Activated CD4-positive, alpha-beta memory T cell treated with anti-CD3 and anti-CD28 coated beads, Interleukin-2, amount 10 ng/mL, durations not matched to agents 7 days and 5 days (primary cell): ENCODE measurements at places on chromosomes 5 and 9. TPM values are rescaled to one million over a fixed set of nuclear protein-coding genes. Genes with fewer than 3 reads are reported as not detected.

DNA sequence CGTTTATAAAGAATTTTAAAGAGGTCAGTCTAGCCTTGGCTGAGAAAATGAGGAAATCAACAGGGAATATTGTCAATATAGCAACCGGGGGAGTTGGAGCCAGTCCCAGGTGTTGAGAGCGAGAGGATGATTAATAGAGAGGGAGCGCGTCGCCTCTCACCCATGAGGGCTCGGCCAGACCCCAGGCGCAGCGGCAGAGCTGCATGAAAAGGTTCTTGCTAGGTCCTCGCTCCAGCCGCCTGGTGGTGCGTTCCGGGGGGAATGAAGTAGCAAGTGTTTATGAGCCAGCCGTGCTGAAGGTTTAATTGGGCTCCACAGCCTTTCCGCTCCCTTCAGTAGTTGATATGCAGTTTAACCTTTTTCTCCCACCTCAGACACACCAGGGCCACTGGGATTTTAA is 167.3 kb upstream of the IRX1 start:
- no peaks in the 10 kb centered on the region for H3K4me1 ChIP-seq
- no peaks in the 10 kb centered on the region for H3K27me3 ChIP-seq
- H3K4me3 ChIP-seq, result no peak overlapping the region
- no peak overlapping the region for H3K27ac ChIP-seq

OLFM1 gene
- not detected for total RNA-seq

GRCh38 chr5:43993634-43994351 is 390.8 kb downstream of the NNT start:
- H3K27me3 ChIP-seq, result no peaks in the 10 kb centered on the region
- H3K4me3 ChIP-seq, result no peak overlapping the region
- no peaks in the 10 kb centered on the region for H3K4me1 ChIP-seq

GRCh38 chr5:96636046-96636445 is 26.1 kb upstream of the CAST start:
- H3K27me3 ChIP-seq, result peaks cover 42% of the 10 kb centered on the region
- no peak overlapping the region for H3K4me3 ChIP-seq
- H3K36me3 ChIP-seq, result no peaks in the 10 kb centered on the region
- H3K4me1 ChIP-seq, result no peaks in the 10 kb centered on the region
- no peak for DNase-seq
- H3K27ac ChIP-seq, result no peak overlapping the region

GRCh38 chr5:149745943-149746324 is 15.8 kb downstream of the PPARGC1B start:
- no peaks in the 10 kb centered on the region for H3K4me1 ChIP-seq
- DNase-seq, result no peak
- no peaks in the 10 kb centered on the region for H3K36me3 ChIP-seq
- no peak overlapping the region for H3K27ac ChIP-seq
- no peaks in the 10 kb centered on the region for H3K27me3 ChIP-seq

GRCh38 chr5:109426075-109426474 is 16.3 kb upstream of the PJA2 start:
- no peak for DNase-seq
- H3K27ac ChIP-seq, result no peak overlapping the region
- no peak overlapping the region for H3K4me3 ChIP-seq
- H3K27me3 ChIP-seq, result peaks cover 4% of the 10 kb centered on the region
- no peaks in the 10 kb centered on the region for H3K36me3 ChIP-seq
- no peaks in the 10 kb centered on the region for H3K4me1 ChIP-seq

CLTB gene
- total RNA-seq, result 57.2 TPM

DNA sequence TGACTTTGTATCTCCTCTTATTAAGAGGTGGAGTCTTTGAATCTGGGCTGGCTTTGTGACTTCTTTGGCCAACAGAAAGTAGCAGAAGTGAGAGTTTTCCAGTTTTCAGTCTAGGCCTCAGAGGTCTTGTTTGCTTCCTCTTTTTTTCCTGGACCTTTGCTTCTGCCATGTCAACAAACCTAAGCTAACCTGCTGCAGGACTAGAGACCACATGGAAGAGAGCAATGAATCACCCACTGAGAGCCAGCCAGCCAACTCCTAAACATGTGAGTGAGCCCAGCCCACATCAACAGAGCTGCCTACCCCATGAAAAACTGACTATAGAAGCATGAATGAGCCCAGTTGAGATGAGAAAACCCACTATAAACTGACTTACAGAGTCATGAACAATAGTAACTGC is 29.9 kb downstream of the MRPL22 start:
- peaks cover 5% of the 10 kb centered on the region for H3K4me1 ChIP-seq
- no peak overlapping the region for H3K4me3 ChIP-seq
- DNase-seq, result no peak
- H3K27me3 ChIP-seq, result no peaks in the 10 kb centered on the region

- H3K27me3 ChIP-seq, result no peaks in the 10 kb centered on the region
- no peaks in the 10 kb centered on the region for H3K4me1 ChIP-seq
- DNase-seq, result no peak
- no peak overlapping the region for H3K27ac ChIP-seq
Measured at GRCh38 chr9:4192450-4192849, 107.4 kb downstream of the GLIS3 start.

DNA sequence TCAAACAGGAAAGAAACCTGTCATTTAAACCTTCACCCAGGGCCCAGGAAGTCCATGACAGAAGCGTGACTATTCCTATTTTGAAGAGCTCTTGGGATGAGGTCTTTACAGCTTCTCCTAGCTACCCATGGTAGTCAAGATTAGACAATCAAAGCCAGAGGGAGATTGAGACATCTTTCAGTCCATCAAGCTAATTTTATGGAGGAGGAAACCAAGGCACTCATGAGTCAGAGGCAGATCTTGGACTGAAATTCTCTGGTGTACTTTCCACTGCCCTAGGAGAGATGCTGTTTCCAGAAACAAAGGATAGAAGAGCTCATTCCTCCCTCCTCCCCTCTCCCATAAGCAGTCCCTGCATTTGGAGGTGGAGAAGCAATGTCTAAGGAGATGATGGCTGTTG is 9.2 kb downstream of the TNFSF8 start:
- H3K27me3 ChIP-seq, result no peaks in the 10 kb centered on the region
- no peak overlapping the region for H3K4me3 ChIP-seq
- H3K36me3 ChIP-seq, result peaks cover 87% of the 10 kb centered on the region
- H3K27ac ChIP-seq, result no peak overlapping the region
- DNase-seq, result no peak

DNA sequence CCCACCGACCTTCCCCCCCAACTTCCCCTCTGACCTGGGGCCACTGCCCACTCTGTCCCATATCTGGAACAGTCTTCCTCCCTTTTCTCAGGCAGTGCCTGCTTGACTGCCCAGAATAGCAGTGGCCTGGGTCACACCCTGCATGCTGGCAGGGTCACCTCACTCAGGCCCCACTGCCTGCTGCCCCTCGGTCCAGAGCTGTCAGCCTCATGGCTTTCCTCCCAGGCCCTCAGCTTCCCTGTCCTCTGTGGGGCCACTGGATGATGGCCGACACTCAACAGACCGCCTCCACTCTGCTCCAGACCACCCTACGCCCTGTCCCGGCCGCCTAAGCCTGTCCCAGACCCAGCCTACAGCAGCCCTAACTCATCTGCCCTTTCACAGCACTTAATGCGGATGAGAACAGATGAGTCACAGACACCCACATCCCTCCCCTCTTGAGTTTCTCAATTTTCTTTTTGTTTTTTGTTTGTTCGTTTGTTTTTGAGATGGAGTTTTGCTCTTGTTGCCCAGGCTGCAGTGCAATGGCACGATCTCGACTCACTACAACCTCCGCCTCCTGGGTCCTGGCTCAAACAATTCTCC is 5.9 kb downstream of the PNPLA7 start:
- no peak overlapping the region for H3K27ac ChIP-seq
- no peak overlapping the region for H3K4me3 ChIP-seq
- no peaks in the 10 kb centered on the region for H3K27me3 ChIP-seq
- peaks cover 6% of the 10 kb centered on the region for H3K4me1 ChIP-seq

DNA sequence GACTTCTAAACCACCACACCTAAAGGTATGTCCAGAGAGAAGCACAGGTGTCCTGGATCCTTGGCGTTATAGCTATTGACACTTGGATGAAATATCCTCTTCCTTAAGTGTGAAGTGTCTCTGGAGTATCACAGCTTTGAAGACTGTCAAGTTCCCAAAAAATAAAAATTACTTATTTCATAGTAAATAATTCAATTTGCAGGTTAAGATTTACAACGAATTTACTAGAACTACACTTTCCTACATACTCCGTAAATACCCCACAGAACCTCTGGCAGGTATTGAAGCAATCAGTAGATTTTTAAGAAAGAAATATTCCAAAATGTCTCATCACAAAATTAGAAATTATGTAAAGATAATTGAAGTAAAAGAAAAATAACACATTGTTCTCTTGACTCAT is 27.1 kb upstream of the POC5 start:
- no peaks in the 10 kb centered on the region for H3K4me1 ChIP-seq
- no peak for DNase-seq
- H3K36me3 ChIP-seq, result no peaks in the 10 kb centered on the region
- H3K4me3 ChIP-seq, result no peak overlapping the region
- no peak overlapping the region for H3K27ac ChIP-seq

DNA sequence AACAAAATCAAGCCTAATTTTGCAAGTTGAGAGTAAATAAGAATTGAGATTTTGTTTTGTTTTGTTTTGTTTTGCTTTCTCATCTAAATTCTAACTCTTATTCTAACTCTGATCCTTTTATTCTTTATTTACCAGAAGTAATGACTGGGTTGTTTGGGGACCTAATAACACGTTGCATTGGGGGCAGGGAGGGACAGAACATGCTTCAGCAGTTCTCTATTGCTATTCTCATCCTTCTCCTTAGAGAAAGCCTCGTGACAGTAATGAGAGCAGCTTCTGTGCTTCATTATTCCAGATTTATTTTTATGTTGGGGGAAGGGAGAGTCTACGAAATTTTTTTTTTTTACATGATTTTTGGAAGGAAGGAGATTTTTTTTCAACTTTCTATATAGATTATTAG is 21.1 kb downstream of the CPEB4 start:
- no peak overlapping the region for H3K27ac ChIP-seq
- H3K36me3 ChIP-seq, result peaks cover 17% of the 10 kb centered on the region
- DNase-seq, result no peak
- peaks cover 2% of the 10 kb centered on the region for H3K4me1 ChIP-seq

GRCh38 chr5:14144586-14145434 is 1.7 kb downstream of the TRIO start:
- H3K4me1 ChIP-seq, result peaks cover 12% of the 10 kb centered on the region
- H3K36me3 ChIP-seq, result no peaks in the 10 kb centered on the region
- no peak overlapping the region for H3K27ac ChIP-seq
- peak; percentile 24 for DNase-seq

- H3K4me1 ChIP-seq, result no peaks in the 10 kb centered on the region
- H3K4me3 ChIP-seq, result no peak overlapping the region
- no peak for DNase-seq
- peaks cover 8% of the 10 kb centered on the region for H3K27me3 ChIP-seq
- H3K27ac ChIP-seq, result no peak overlapping the region
Measured at GRCh38 chr5:78568212-78568611, 80.4 kb downstream of the LHFPL2 start.

DNA sequence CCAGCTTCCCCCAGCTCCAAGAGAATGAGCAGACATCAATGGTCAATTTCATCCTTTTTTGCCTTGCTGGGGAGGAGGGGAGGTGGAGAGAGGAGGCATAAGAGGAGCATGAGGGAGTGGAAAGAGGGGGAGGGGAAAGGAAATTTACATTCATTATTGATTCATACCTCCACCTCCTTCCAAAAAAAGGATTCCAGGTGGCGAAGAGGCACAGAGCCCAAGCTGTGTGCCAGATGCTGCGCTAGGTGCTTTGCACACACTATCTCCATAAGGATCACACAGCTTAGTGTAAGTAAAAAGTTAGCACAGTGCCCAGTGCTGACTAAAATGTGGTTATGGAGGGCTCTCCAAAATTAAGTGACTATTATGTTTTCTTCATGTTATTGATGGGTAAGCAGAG is 11.0 kb downstream of the ASTN2 start:
- no peak overlapping the region for H3K27ac ChIP-seq
- no peak for DNase-seq
- H3K36me3 ChIP-seq, result no peaks in the 10 kb centered on the region
- H3K4me3 ChIP-seq, result no peak overlapping the region
- H3K4me1 ChIP-seq, result no peaks in the 10 kb centered on the region

PCDHB7 gene
- not detected for total RNA-seq

DNA sequence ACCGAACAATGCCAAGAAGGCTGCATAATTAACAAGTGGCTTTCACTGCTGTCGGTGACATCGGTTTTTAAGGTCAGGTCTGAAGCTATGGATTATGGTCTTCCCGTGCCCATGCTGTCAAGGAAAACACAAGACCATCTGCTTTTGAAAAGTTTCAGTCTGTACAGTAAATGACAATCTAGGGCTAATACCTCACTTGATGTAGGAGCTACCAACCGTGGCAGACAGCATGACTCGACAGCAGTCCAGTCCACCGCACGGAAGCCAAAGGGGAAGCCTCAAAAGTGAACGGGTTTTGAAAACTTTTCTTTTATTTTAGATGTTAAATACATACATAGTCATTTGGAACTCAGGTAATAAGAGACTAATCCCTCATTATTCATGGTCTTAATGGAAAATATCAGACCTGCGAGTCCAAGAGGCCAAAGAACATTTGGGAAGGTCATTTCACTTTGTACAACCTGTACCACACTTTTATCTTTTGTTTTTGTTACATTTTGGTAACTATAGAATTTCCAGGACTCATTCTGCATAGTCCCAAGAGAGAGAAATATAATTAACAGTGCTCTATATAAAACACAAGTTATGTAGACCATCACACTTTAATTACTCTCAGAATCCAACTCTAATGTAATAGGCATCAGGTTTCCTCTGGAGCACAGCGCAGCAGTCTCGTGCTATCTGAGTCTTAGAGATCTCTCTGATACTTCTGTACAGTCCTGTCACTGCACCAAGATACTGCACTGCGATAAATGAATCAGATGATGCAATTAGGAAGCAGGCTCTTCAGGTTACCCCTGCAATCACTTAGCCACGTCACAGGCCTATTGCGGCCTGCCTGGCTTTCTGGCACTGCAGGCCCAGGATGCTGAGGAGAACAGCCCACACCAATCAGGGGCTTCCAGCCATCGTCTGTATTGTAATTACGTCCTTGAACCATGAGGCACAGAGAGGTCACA is 184.9 kb downstream of the FANCC start:
- DNase-seq, result no peak
- no peak overlapping the region for H3K27ac ChIP-seq
- peaks cover 3% of the 10 kb centered on the region for H3K36me3 ChIP-seq

SLCO4C1 gene
- total RNA-seq, result 3.6 TPM

CCDC192 gene
- total RNA-seq, result not detected

DAPK1 gene
- 0.50 TPM for total RNA-seq

DNA sequence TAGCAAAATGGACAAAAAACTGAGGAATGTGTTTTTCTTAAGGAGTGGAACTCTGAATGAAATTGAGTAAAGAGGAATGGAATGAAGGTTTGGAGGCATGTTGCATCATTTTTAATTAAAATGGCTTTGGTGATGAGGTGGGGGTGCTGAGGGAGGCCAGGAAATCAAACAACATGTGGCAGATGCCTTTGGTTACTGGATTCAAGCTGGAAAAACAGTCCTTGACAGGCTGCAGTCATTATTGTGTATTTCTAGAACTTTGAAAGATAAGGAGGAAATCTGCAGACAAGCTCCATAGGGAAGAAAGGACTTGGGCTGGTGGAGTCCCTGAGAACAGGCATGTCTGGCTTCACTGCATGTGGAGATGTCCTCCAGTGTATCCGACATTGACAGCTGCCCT is 203.5 kb upstream of the HAPLN1 start:
- no peaks in the 10 kb centered on the region for H3K4me1 ChIP-seq
- no peak overlapping the region for H3K4me3 ChIP-seq
- DNase-seq, result no peak
- no peak overlapping the region for H3K27ac ChIP-seq
